ENCODE measurements at places on chromosomes 4 and X.

GRCh38 chr4:68391436-68391835, 41.5 kb upstream of the YTHDC1 start:
- no peak for DNase-seq

DNA sequence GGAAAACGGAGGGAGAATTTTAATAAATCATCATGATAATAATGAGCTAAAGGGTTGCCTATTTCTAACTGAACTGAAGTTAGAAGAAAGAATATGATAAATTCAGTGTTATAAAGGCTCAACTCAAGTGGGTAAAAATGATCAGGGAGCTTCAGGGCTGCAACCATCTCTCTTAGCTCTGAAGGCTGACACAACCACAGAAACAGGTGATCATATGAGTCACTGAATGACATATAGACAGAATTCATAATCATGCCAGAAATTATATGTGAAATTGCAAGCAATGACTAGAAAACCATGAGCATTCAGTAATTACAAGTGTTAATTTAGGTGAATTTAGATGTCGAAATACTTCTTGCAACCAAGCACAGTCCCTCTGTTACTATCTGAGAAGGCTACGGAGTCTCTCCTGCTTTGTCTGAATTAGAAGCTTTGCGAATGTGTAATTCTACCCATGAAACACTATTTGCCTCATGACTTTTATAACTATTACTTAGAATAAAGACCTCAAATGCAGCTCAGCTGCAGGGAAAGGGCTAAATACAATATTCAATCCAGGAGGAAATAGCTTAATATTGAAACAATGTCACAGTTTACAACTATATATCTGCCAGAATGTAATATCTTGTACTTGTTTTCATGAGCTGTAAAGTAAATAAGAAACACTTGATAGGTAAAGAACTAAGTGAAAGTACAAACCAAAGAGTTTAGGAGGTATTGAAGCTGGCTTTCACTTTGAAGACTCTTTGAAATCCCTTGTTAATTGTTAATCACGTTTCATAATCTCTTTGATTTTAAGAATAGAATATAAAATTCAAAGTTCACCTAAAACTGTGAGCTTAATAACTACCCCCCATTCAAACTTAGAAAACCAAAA, 1972.6 kb downstream of the ARAP2 start:
- DNase-seq = no peak

DNA sequence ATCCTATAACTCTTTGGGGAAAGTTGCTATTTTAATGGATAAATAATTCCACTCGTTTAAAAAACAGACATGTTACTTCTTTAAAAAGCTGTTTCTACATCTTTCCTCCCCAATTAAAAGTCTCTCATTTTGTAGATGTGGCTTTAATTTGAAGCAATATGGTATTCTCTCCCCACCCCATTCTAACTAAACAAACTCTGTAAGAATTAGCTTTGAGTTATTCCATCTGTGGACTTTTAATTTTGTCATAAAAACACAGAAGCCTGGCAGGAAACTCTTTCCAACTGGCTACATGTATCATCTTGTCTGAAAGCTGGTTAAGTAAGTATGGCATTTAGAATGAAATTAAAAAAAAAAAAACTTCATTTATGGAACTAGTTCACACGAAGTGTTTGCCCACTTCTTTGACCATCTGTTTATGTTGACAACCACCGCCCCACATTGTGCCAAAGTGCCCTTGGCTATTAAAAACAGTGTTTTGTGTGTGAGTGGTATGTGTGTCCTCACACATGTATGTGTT, 140.3 kb downstream of the NAA11 start:
- no peak for DNase-seq

- peak; percentile 16 for DNase-seq
Measured at GRCh38 chr4:54318904-54319303, 89.8 kb downstream of the PDGFRA start.

DNA sequence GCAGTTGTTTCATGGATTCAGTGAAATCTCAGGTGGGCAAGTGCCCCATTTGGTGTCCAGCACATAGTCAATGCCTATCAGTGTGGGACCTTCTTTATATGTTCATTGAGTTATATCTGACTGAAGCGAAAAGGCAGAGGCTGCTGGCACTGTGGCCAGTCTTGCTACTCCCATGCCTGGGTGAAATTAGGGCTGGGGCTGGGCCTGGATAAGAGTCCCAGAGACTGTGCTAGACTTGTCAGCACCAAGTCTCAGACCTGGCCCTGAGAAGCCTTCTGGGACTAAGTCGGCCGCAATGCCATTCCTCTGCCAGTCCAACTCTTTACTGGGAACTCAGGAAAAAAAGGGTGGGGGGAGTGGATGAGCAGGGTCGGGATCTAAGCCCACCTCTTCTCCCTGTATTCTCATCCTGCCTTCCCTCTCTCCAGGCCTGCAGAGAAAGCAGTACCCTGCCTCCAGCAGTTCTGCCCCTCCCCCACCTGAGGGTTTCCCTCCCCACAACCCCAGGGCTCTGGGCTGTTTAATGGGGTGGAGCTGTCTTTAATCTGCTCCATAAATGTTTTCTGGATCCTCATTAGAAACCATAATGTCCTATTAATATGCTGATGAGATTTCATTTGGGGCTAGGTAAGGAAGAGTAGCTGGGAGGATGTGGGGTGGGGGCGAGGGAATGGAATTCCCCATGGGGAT, 153.5 kb upstream of the PJA1 start:
- DNase-seq = no peak

DNA sequence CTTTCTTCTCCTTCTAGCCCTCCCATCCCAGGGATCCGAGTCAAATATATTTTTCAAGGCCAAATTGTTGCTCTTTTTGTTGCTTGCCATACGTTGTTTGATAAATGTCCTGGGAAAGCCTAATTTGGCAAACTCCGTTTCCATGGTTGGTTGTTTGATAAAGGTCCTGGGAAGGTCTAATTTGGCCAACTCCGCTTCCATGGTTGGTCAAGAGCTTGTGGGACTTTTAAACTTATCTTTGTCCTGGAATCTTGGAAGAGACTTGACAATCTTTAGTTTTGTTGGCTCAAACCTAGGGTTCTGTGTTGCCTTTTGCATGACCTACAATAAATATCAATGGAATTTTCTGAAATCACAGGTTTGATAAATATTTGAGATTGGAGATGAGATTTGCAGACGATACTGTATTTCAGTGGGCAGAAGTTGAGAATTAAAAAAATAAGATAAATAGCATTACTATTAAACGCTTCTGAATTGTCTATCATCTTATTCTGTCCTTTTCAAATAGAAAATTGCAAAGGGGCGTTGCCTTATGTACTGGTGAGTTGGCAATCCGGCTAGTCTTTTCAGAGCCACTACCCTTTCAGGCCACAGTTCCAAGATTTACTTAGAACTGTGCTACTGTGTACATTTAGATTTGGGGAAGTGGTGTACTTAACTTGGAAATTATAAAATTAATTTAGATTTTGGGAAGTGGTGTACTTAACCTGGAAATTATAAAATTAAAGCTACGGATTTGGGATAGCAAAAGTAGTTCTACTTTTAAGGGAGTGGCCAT, 804 bp downstream of the OSTC start:
- DNase-seq = peak; percentile 40

DNA sequence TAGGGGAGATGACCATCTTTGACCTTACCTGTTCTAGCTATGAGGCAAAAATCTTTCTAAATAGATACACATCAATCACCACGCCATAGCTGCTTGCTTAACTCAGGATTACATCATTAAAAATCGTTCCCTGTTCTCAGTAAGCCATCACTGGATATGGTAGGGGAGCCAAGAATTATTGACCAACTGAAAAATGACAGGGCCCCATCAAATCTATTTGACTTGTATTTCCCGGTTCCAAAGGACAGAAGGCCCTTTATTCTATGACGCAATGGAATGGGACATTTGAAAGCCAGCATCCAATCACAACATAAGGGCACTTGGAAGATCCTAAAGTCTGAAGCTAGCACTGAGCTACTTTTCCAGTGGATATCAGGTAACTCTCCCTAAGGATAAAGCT, 75.6 kb upstream of the NOCT start:
- DNase-seq = no peak

- DNase-seq = no peak
Measured at GRCh38 chr4:17670423-17670822, 56.0 kb downstream of the MED28 start.

GRCh38 chr4:132180020-132180427, 969.1 kb upstream of the PCDH10 start:
- peak; percentile 84 for DNase-seq

- DNase-seq = no peak
Measured at GRCh38 chrX:109920325-109920724, 82.6 kb upstream of the TMEM164 start.

DNA sequence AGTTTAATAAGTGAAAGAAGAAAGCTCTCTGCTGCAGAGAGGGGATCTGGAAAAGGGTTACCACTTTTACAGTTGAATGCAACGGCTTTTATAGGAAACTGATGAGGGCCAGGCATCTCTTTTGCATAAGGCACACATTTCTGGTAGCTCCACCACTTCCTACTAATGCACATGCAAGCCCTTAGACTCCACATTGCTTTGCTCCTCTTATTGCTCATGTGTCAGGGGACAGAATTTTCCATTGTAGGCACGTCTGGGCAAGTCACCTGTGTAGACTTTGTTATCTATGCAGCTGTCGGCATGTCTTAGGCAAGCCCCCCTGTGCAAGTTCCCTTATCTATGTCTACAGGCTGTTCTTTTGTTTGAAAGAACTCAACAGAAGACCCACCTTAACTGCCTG, 294.6 kb upstream of the STS start:
- DNase-seq = no peak

- DNase-seq = no peak
Measured at GRCh38 chr4:18318682-18319388, 297.3 kb upstream of the LCORL start.

GRCh38 chrX:15413101-15413500, 28.9 kb upstream of the VEGFD start:
- DNase-seq = no peak

DNA sequence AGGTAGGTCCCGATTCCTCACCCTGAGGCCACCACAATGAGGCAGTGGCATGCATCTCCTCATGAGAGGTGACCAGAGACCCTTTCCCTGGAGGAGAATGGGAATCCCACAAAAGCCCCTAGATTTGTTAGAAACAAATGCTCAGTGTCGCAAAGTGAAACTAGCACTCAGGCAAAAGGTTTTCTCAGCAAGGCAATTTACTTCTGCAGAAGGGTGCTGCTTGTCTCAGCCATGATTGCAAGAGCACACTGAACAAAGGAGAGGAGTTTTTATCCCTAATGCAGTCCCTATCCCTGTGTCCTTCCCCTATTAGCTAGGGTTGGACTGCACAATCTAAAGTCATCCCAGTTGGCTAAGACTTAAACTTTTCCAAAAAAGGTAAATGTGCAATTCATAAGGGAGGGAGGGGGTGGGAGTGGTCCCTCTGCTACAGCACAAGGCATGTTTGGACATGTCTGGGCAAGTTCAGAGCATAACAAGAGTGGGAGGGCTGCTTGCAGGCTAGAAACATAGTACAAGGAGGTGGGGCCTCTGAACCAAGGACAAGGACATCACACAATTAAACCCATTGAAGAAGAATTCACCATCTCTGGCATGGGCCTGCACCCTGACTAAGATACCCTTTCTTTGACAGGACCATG, 185.3 kb downstream of the CCNG2 start:
- DNase-seq = no peak

GRCh38 chrX:46791927-46792809, 33.2 kb upstream of the SLC9A7 start:
- DNase-seq = peak; percentile 91

DNA sequence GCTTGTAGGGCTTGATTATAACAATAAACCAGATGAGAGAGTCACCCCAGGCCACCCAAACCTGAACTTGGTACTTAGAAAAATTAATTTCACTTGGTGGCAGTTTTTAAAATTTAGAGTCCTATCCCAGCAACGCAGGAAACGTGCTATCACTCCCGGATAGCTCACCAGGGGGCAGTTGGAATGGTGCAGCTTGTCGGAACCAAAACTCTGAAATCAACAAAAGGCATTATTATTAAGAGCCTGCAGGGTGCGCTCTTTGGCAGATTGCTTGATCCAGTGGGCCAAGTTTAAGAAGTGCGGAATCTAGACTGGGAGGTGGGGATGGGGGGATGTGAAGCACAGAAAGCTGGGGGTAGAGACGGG, 2.4 kb downstream of the FRAS1 start:
- peak; percentile 70 for DNase-seq

- no peak for DNase-seq
Measured at GRCh38 chr4:137768881-137769280, 236.6 kb upstream of the PCDH18 start.

GRCh38 chr4:112327965-112328733, 31.0 kb downstream of the ALPK1 start:
- DNase-seq = peak; percentile 58

GRCh38 chrX:20487227-20487626, 220.5 kb upstream of the RPS6KA3 start:
- peak; percentile 52 for DNase-seq

DNA sequence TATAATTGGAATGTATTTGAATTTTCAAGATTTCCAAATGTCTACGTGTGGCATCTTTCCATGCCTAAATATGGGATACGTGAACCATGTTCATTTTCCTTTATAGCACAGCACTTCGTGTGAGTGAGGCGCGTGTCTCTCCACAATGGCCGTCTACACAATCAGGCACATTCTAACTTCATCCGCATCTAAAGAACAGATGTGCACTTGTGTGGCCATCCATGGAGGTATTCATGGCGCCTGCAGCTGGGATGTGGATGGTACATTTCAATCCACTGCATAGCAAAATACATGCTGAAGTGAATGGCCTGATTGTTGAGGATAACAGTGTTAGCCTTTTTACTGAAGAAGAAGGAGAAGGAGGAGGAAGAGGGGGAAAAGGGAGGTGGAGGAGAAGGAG, 34.5 kb upstream of the TRIM2 start:
- DNase-seq = no peak

- no peak for DNase-seq
Measured at GRCh38 chr4:53527326-53527725, 64.0 kb downstream of the LNX1 start.

- DNase-seq = no peak
Measured at GRCh38 chr4:123893011-123893981, 496.7 kb downstream of the SPRY1 start.

GRCh38 chr4:109395694-109396093, 37.9 kb upstream of the SEC24B start:
- no peak for DNase-seq

GRCh38 chr4:123283371-123283895, 113.2 kb upstream of the SPRY1 start:
- DNase-seq = no peak

- no peak for DNase-seq
Measured at GRCh38 chr4:141210168-141210567, 10.5 kb upstream of the ZNF330 start.

- DNase-seq = no peak
Measured at GRCh38 chr4:20416800-20417199, 165.1 kb downstream of the SLIT2 start.

- DNase-seq = no peak
Measured at GRCh38 chr4:153241295-153241694, 37.1 kb downstream of the TRIM2 start.

- no peak for DNase-seq
Measured at GRCh38 chr4:107705742-107706556, 14.1 kb downstream of the PAPSS1 start.

- DNase-seq = no peak
Measured at GRCh38 chrX:49862093-49862492, 17.2 kb upstream of the USP27X start.
